ENCODE measurements at places on chromosomes 2 and 18.

- DNase-seq: no peak
Measured at GRCh38 chr2:23699580-23699925, 227.4 kb downstream of the ATAD2B start.

- no peak for DNase-seq
Measured at GRCh38 chr2:168944065-168944464, 43.0 kb downstream of the G6PC2 start.

DNA sequence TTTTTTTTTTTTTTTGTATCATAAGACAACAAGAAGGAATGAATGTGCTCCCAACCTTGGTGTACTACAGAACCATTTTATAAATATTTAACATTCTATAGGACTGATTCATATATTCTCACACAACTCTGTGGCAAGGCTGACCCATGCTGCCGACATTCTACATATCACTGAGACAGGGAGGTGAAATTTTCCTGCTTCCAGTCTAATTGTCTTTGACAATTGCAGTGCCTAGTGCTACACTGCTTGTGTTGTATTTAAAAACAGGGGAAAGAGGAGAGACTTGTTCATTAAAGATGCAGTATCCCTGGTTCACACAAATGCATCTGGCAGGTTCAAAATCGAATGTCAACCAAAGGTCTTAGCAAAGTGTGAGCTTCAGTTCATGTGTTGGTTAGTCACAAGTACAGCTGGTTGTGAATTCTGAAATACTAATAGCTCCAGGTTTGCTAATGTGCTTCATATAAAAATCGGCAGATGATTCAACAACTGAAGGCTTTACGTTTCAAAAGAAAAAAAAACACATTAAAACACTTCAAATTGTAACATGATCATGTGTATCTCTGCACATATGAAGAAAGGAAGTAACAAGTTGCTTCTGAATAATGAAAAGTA, 130.8 kb downstream of the FIGN start:
- DNase-seq: no peak

GRCh38 chr2:217996361-217996760, 6.4 kb downstream of the TNS1 start:
- no peak for DNase-seq

DNA sequence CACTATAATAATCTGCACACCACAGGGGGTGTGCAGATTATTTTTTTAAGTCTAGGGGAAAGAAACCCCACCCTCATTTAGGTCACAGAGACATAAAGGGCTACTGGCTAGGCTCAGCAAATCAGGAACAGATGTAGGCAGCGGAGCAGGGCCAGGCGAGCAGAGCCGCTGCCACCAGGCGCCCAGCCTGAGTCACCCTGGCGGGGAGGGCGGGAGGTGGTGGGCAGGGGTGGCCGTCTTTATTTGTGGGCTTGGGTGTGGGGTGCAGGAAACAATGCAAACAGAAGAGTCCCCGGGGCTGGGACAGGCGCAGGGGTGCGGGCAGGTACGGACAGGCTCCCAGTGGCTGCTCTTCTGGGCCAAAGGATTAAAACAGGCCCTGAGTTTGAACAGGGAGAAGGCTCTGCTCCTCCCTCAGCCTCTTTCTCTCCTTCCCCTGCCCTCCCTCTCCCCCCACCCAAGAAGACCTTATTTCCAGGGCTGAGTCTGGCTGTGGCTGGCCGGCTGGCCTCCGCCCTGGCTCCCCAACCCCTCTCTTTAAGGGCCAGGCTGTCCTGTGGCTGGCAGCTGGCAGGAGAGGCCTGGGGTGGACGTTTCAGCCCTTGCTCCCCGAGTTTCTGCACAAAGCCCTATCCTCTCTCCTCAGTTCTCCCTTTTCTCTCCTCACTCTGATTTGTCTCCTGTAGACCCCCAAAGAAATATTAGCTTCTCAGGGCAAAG, 142.9 kb upstream of the SMAD2 start:
- no peak for DNase-seq

DNA sequence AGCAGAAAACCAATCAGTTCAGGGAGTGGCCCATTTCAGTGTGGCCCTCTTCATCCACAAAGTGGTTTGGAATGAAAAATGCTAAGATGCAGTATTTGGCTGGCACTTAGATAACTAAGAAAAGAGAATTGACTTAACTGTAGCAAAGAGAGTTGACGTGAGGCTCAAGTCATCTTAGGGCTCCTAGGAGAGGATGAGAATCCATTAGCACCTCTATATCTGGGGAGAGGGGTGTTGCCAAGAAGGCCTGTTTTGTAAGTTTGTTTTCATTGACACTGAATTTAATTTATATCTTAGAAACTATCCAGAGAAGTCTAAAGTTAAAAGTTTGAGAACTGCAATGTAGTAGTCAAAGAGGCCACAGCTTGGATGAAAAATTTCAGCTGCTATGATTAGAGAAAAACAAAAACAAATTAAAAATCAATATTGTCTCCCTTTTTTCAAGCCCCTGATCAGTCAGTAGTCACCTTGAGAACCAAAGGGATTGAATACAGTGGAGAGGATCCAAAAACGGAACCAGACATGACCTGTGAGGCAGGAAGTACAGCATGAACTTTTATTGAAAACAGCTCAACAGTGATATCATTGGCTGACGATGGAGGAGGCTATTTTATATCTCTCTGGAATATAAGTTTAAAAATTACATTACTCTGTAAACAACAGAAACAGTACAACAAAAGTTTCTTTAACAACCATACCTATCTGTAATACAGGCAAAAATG, 52.7 kb downstream of the PHLPP1 start:
- no peak for DNase-seq

DNA sequence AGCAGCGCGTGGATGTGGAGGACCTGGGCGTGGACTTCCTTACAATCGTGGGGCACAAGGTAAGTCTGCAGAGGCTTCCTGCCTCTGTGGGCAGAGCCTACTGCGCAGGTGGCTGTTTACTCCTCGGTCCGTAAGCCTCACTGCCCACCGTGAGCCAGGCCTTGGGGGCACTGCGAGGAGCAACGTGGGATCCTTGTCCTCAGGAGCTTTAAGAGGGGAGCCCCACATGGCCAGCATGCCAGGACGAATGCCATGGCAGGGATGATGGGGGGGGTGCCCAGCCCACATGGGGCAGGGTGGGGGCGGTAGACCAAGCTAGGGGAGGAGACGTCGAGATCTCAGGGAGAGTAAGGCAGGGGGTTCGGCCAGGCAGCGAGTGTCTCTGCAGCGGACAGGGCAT, 18.0 kb upstream of the ESPNL start:
- no peak for DNase-seq

GRCh38 chr2:12432985-12433625, 283.6 kb upstream of the TRIB2 start:
- no peak for DNase-seq

GRCh38 chr2:80148906-80149305, 155.6 kb downstream of the LRRTM1 start:
- no peak for DNase-seq

GRCh38 chr2:88755836-88756235, 64.4 kb downstream of the RPIA start:
- DNase-seq: no peak

DNA sequence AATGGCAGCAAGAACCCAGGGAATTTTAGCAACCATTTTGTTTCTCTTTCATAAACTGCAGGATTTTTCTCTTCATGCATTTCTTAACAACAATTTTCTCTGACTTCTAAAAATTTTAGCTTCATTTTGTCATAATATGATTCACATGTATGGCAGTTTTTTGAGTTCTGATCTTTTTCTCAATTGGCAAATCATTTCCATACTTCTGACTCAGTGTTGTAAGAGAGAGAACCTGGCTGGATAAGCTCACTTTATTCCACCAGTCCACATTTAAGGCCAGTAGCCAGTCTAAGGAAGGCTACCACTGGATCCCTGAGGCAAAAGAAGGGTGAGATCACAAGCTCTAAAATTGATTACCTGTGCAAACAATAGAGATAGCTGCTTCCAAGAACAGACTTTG, 42.8 kb upstream of the COL3A1 start:
- DNase-seq: no peak

GRCh38 chr2:72914206-72914559, 3.1 kb upstream of the EMX1 start:
- DNase-seq: no peak

- DNase-seq: no peak
Measured at GRCh38 chr18:3540805-3541548, 91.0 kb downstream of the TGIF1 start.

DNA sequence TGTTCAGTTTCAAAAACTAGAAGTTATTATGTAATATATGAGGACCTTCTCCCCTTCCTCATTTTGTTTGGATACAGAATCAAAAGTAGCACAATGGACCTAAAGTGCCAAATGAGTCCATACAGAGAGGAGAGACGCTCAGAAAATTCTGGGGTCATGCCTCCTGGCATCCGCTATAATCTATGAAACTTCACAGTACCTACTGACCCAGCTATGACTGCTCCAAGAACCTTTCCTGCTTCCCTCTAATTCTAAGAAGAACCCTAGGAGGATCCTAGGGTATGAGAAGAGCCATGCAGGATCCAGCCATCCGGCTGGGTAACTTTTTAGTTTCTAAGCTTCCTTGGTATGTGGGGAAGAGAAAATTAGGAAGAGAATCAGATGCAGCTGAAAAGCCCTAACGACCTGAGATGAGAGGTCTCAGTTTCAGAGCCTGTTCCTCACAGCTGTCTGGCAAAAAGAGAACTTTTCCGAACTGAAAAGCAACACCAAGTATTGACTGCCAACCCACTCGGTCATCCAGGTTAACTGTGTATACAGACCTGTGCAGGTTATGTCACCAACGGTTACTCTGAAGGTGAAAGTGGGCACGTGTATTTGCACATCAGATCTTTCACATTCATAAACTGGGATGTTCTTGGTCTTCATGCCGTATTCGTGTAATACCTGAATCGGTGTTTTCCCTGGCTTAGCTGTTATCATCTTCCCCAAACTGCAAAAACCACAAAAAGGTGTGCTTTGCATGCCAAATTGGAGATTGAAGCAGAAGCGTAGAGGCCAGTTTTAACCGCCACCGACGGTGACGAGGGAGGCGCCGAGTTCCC, 1.1 kb downstream of the PRKRA start:
- no peak for DNase-seq

DNA sequence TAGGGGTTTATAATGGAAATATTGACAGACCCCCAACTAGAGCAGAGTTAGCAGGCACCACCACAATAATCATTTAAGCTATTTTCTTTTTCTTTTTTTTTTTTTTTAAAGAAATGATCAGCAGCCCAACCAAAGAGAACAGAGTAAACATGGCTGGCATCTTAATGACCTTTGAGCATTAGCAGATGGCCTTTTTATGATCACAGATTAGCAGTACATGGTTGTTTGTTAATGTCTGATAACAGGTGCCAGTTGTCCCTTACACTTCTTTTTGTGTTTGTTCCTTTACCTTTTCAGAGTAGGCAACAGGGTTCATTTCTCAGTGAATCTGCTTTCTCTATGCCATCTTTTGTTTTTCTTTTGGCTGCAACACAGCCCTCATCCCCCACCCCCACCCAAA, 747.0 kb downstream of the BCL11A start:
- no peak for DNase-seq

DNA sequence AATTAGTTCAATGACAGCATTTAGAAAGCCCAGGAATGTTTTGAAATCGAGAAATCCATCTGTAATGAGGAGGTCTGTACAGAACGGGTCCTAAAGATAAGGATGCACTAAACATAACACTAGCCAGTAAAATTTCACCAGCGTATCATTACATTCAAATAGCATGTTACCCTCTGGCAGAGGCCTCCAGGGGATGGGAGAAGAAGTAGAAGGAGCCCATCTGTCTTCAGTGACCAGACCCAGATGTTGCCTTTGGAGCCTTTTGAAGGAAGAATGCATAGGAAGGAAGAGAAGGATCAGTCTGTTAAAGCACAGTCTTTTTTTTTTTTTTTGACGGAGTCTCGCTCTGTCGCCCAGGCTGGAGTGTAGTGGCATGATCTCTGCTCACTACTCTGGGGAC, 86.1 kb upstream of the BCL2L11 start:
- no peak for DNase-seq

DNA sequence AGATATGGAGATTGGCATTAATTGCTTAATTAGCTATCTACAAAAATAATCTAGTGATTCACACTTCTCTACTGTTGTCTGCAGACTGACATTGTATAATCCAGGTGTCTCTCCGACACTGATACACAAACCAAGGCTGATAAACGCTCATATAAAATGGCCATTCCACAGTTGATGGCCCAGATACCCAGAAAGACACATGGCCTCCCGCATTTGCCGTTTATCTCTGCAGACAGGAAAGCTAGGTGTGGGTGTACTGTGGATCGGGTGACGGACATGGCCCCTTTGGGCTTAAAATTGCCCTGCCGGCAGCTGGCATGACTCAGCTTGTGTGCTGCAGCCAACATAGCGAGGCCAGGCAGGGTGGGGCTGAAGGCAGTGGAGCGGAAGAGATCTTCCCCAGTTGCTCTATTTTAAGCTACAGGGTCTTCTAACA, 18.5 kb downstream of the PMAIP1 start:
- no peak for DNase-seq

DNA sequence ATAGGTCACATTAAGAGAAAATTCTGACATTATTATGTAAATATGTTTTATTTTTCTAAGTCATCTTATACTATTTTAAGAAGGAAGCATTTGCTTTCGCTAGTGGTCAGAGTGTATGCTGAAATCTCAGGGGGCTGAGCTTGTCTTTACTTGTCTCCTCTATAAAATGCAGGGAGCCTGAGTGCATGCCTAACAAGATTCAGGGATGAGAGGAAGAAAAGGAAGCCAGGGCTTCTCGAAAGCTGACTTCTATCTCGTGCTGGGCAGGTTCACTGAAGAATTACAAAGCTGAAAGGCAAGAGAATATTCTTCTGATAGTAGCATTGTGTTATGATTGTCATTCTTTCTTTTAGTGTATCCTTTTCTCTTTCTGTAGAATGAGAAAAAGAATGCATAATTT, 467.4 kb downstream of the SOX11 start:
- no peak for DNase-seq

DNA sequence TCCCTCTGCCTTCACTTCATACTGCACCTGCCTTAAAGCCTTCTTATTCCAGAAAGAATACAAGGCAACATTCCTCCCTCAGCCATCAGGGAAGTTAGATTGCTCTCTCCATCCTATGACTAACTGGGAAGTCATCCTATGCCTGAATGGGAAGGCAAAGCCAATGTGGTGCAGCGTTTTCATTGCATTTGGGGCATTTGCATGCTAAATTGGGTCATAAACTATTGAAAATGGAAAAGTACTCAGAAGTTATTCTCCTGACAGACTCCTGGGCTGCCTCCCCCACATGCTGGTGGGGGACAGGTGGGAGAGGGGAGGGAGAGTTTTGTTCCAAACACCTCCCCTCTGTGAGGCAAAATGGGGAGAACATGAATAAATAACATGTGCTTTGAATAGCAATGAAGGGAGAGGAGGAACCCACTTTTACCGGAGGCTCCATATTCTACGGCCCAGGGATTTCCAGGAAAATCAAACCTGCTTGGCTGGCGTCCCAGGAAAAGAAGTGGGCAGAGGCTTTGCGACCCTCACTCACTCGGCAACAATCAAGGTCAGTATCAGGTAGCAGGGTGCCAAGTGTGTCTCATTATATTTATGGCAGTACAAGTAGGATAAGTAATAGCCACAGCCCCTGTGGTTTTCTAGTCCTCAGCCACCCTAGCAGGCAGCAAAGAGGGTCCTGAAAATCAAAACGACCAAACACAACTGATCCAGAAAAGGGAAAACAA, 84.1 kb downstream of the BOD1L2 start:
- DNase-seq: no peak

GRCh38 chr18:3246635-3247239, 864 bp upstream of the MYL12A start:
- no peak for DNase-seq

- DNase-seq: no peak
Measured at GRCh38 chr2:223781560-223781959, 55.8 kb downstream of the AP1S3 start.

- no peak for DNase-seq
Measured at GRCh38 chr2:59398081-59398480, 1155.4 kb downstream of the BCL11A start.

- no peak for DNase-seq
Measured at GRCh38 chr2:166867874-166868514, 20.3 kb upstream of the XIRP2 start.

Data from stimulated activated CD4-positive, alpha-beta T cell treated with anti-CD3 and anti-CD28 coated beads, Interleukin-4, amount 100 ng/mL, for 1 hour (primary cell).